ENCODE measurements at places on chromosomes 3 and 15. TPM values are rescaled to one million over a fixed set of nuclear protein-coding genes. Genes with fewer than 3 reads are reported as not detected.

The CTXN2 gene
- not detected for total RNA-seq

The EOGT gene
- total RNA-seq, result 13.7 TPM

The ZNF501 gene
- total RNA-seq, result 0.21 TPM

The MAP6D1 gene
- 3.8 TPM for total RNA-seq

The MNS1 gene
- not detected for total RNA-seq

The NBEAL2 gene
- 62.7 TPM for total RNA-seq

The SLITRK3 gene
- not detected for total RNA-seq

The C3orf49 gene
- total RNA-seq, result not detected

The WDR93 gene
- total RNA-seq, result not detected

The SOX14 gene
- not detected for total RNA-seq

The ZSCAN2 gene
- 5.7 TPM for total RNA-seq

Measured in mononuclear cell (primary cell).